Activated naive CD4-positive, alpha-beta T cell treated with anti-CD3 and anti-CD28 coated beads, Interleukin-2, amount 50 U/mL, for 72 hours (primary cell): ENCODE measurements at places on chromosomes 1 and 21.

- no peak for DNase-seq
Observed at GRCh38 chr1:89484092-89485038, 40.3 kb upstream of the LRRC8B start.

DNA sequence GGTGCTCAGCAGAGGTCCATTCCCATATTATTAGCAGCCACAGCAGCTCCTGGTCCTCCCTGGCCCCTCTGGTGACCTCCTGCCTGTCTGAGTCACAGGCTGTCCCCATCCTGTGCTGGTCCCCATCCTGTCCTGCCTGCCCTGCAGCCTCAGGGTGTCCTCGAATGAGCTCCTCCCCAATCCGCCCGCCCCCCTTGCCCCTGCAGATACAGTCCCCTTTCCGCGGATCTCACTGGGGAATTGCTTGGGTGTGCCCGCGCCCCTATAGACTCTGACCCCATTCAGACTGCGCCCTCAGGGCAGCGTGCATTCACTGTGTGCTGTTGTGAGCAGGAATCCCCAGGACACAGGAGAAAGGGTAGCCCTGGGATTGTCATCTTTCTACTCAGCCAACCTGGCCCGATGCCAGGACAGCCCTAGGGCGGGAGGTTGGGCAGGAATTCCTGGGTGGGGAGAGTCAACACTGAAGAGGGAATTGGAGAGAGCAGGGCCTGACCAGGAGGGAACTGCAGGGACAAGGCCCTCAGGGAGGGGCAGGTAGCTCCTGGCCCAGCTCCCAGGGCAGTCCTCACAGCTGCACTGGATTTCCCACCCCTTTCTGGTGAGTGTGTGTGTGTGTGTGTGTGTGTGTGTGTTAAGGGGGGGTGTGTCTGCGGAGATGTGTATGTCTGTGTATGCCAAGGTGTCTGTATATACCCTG is 1.1 kb upstream of the GUCA2A start:
- DNase-seq, result no peak

DNA sequence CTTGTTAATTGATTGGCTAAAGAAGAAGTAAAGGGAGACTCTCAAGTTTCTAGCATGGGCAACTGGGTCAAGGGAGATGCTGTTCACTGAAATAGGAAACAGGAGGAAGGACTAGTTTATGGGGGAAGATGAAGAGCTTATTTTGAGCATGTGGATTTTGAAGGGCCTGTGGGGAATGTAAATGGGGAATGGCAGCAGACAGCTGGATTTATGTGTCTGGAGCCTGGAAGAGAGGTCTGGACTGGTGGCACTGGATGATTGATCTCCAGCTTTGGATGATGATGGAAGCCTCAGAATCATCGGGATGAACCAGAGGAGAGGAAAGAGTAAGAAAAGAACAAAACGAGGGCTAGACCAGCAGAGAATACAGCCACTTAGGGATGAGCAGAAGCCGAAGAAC is 54.9 kb upstream of the ENAH start:
- no peak for DNase-seq

- DNase-seq, result no peak
Observed at GRCh38 chr1:45198185-45198584, 8.2 kb downstream of the ZSWIM5 start.

- DNase-seq, result no peak
Observed at GRCh38 chr1:164706606-164706987, 147.6 kb downstream of the PBX1 start.

DNA sequence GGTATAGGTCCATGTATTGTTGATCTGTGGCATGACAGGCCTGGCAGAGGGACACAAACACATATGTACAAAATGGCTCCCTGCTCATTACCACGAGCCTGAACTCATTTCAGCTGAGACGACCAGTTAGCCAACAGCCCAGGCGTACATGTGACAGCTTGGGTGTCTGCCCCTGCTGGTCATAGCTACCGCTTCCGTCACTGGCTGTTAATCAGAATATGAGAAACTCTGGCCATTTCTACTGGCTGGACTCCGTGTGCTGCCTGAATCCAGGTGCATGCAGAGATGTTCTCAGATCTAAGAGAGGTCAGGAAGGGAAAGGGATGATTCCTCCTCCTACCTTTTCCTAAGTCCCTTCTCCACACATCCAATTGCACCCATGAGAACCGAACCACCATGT is 144.5 kb downstream of the PBX1 start:
- DNase-seq, result no peak

GRCh38 chr1:119774746-119775490 is 6.2 kb upstream of the HMGCS2 start:
- DNase-seq, result no peak

DNA sequence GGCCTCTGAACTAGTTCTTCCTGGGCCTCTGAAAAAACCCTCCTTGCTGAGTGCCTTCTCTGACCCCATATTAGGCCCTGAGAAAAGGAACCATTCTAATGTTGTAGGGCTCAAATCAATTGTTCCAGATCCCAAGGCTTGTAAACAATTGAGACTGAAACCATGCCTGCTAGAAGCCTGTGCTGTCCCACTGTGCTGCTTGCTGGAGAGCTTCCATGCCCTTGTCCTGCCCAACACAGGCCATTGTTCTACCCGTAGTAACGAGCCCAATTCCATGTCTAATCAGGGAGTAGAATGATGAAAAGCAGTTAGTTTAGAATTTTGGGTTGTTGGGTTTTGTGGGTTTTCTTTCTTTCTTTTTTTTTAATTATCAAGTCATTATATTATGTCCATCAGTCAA is 47.4 kb downstream of the ZNF281 start:
- no peak for DNase-seq

GRCh38 chr1:156844102-156844501 is 14.8 kb downstream of the INSRR start:
- no peak for DNase-seq

- DNase-seq, result no peak
Observed at GRCh38 chr21:36274128-36274527, 45.9 kb upstream of the MORC3 start.

DNA sequence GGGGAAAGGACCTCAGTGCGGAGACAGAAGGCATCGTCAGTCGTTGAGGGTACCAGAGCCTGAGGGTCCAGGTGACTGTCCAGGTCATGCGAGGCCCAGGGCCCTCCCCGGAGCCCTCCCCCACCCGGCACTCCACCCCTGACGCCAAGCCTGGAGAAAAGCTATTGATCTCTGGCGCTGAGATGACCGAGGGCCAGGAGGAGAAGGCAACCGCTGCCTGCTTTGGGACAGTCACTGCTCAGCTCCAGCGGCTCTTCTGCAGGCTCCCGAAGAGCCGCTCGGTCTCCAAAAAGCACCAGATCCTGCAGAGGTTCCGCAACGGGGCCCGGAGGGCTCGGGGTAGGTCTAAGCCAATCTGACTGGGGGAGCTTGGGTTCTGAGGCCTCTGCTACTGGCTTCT is 10.9 kb downstream of the RASSF5 start:
- DNase-seq, result no peak

- no peak for DNase-seq
Observed at GRCh38 chr1:205014783-205015182, 28.2 kb upstream of the CNTN2 start.

DNA sequence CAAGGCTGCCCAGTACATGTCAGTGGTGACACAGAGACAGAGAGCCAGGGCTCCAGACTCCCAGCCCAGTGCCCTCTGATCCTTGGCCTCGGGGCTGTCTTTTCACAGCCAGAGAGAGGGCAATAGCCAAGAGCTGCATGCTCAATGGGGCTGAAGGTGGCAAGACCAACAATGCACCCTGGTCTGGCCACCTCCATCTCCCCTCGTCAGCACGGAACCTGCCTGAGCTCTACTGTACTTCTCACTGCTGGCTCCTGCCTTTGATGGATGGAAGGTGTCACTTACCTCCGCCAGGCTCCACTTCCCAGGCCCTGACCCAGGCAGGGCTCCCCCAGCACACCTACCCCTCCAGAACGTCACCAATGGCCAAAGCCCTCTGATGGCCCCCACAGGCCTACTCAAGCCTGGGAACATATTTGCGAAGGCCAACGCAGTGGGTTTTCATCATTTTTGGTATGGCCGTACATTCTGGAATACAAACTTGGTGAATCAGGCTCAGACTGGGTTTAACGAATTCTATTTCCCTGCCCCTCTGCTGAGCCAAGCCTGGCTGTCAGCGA is 88.1 kb downstream of the DMRTB1 start:
- DNase-seq, result peak; percentile 28

- no peak for DNase-seq
Observed at GRCh38 chr1:77218477-77219165, 609 bp downstream of the PIGK start.
